NCI-H2107 (cell line): ENCODE measurements at places on chromosomes 2 and 18.

DNA sequence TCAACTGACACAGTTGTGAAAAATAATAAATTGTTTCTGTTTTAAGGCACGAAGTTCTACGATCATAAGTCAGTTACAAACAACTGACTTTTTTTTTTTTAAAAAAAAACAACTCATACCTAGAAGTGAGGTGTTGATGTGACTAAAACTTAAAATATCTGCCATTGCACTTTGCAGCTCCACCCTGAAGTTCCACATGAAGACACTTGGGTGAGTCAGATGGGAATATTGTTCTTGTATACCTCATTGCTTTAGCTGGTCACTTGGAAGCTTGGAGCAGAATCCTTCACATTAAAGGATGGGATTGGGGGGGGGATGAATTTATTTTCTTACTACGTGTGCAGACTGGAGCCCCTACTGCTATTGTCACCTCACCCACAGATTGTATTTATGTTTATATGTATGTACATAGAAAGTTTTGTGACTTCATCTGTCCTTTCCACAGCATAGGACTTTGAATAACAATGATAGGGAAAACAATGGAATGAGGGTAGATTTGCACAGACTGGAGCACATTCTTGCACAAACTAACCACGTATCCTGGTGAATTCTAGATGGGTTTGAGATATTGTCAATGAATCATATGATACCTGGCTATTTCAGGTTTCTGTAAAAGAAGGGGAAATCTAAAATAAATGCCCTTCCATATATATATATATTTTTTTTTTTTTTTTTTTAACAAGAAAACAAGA is 57.9 kb upstream of the ARHGAP15 start:
- DNase-seq = no peak

DNA sequence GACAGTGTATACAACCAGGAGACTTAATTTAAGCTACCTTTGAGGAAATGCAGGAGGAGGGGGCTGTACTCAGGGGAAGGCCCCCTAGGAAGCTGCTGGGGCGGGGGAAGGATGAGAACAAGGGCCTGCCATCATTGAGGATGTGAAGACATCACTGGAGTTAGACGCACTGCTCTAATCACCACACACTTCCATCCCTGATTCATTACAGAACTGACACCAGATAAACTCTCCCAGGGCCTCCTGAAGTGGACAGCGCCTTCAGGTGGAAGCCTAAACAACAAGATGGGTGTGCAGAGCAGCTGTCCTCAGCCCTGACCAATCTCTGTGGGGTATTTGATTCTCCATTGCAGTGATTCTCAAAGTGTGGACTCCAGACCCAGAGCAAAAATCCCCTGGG is 30.6 kb upstream of the SLC35G4 start:
- DNase-seq = no peak

DNA sequence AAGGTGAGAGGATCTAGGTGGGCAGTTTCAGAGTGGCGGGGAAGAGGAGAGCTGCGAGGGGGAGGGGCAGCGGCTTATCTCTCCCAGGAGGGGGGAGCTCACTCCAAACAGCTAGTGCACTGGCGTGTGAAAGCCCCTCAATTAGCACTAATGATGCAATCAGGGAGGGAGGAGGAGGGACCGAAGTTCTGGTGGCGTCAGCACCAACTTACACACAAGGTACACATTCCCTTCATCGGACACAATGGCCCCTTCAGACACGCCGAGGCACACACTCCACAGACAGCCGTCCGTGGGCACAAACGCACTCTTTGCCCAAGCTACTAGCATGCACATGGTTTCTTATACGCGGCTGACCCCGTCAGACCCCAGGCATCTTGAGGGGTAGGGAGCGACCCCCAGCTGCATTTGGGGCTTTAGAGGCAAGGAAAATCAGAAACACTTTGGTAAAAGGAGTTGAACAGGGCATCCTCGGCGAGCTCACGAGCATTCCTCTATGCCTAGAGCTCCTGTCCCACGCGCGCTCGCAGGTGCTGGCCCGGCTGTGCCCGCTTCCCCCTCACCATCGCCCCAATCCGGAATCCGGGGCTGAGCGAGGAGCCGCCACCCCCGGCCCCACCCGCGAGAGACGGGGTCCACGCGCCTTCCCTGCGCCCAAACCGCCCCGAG is 868 bp upstream of the PKDCC start:
- no peak for DNase-seq

GRCh38 chr18:8264861-8265411 is 344.3 kb upstream of the RAB12 start:
- DNase-seq = no peak

- DNase-seq = no peak
These were observed 122.3 kb downstream of the MYCN start for GRCh38 chr2:16062471-16063250.

DNA sequence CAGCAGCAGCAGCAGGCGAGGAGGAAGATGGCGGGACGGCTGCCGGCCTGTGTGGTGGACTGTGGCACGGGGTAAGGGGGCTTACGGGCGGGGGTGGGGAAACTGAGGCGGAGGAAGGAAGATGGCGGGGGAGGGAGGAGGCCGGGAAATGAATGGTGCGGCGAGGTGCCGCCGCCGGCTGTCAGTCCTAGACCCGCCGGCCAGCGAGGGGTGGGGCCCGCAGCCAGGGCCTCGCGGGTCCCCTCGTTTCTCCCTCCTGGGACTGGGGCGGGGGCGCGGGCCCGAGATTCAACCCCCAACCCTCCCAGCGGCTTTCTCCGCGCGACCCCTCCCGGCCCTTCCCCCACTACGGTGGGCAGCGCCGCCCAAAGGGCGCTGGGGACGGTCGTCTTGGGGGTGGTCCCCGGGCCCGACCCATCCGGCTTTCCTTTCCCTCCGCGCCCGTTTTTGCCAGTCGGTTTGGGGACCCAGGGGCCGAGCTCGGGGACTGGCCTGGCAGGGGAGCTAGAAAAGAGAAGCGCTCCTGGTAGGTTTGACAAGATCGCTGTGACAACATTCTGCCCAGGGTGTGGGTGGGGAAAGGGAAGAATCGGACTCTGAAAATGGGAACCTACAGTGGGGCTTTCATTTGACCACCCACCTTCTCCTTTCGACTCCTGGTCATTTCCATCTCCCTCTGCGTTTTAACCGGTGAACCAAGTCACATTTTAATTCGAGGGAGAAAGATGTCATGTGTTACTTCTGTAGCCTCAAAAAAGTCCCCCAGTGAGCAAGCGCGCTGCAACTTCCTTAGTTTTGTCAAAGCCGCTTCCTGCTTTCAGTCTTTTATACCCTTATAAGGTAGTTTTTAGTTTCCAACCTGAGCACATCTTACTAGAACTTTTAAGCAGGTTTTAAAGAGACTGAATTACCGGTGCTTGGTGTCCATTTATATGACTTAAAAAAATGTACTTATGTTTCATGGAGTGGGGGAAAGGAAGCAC is 655 bp downstream of the ACTR3 start:
- DNase-seq = no peak

DNA sequence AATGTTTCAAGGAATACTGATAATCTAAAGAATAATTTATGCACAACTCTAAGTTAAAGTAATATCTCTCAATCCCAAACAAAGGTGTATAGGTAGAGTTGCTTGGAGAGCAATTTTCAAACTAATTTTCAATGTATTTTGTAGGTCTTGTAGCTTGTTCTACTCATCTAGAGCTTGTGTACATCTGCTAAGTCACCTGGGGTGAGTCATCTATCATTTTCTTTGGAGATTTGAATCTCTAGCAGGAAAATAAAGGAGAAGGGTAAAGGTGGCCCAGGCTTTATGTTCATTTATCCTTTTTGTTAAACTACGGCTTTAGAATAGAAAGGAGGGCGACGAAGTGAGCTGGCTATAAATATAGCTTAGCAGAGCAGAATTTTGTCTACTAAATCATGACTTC is 76.8 kb upstream of the THUMPD2 start:
- no peak for DNase-seq

DNA sequence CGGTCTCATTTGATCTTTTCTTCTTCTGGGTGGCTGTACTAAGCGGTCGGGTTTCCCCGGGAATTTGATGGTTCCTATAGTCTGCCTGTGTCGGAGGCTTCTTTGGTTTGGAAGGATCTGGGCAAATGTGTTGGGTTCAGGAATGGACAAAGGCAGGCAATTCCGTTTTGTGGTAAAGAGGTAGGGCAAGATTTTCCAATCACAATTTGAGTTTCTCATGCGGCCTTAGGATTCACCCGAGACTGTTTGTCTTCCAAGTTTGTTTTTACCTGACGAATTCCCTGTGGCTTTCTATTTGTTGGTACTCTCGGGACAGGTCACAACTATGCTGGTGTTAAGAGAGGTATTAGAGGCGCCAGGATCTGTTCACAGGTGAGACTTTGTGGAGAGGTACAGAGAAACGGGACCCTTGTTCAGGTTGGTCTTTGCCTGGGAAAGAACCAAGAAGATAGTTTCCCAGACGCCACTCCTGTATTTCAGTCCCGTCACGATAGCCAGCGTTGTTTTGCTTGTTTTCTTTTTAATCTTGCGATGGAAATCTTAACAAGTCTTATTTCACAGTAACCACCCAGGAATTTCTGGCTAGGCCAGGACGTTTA is 3.0 kb downstream of the SP5 start:
- DNase-seq = no peak

GRCh38 chr2:224469374-224469964 is 67.6 kb upstream of the FAM124B start:
- DNase-seq = no peak

DNA sequence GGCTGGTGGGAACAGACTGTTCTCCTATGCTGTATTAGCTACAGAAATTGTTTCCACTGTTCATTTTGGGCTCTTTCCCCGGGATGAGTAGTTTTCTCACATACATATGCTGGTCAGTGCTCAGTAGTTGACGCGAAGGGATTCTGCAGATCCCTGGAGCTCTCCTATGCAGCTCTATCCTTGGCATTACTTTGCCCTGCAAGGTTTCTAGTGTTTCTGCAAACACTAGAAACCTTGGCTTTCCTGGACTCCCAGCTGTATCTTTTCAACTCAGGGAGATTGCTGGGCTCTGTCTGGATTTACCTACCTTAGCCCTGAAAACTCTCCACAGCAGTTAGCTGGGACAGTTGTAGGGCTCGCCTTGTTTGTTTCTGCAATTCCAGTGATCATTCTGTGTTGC is 10.9 kb downstream of the KIAA1328 start:
- no peak for DNase-seq

GRCh38 chr18:79250301-79250981 is 145.3 kb upstream of the NFATC1 start:
- no peak for DNase-seq

- DNase-seq = no peak
These were observed 134.0 kb upstream of the LYPD1 start for GRCh38 chr2:132804051-132804450.

DNA sequence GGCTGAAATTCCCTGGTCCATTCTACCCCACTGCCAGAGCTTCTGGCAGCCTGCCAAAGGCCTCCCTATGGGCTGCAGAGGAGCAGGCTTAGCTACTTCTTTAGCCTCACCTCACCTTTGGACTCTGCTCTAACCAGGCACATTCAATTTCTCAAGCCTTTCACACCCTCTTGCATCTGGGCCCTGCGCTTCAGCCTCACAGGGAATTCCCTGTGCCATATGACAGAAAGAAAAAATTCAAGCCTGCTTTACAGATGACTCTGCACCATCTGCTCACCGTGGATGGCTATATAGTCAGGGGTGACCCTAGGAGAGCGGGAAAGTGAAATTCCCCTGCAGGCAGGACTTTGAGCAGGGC is 62.5 kb downstream of the REEP1 start:
- DNase-seq = no peak

- DNase-seq = no peak
These were observed 586.3 kb downstream of the TDRD15 start for GRCh38 chr2:21710031-21710430.

GRCh38 chr2:30122362-30122761 is 24.4 kb upstream of the YPEL5 start:
- no peak for DNase-seq

GRCh38 chr2:88398180-88398579 is 54.3 kb downstream of the FOXI3 start:
- DNase-seq = no peak

GRCh38 chr2:24026233-24026632 is 16.3 kb downstream of the MFSD2B start:
- no peak for DNase-seq

- DNase-seq = peak; percentile 57
These were observed at the start of gene SMCHD1 for GRCh38 chr18:2655178-2655953. SMCHD1 (plus strand) TSS chr18:2655726; CDS start chr18:2656076, 350 bp downstream.

DNA sequence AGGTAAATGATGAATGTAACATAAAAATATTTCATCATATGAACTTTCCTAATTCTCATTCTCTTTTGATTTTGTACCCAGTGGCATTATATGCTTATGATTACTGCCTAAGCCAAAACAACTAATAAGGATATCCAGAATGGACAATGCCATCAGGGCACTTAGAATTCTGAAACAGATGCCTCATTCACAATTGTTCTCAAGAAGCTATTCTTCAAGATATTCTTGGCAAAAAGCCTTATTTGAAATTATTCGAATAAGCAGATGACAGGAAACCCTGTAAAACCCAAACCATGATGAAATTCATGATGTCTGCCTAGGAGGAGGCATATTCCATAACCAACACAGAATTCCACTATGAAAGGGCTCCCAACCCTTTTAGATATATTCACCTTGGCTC is 353.2 kb upstream of the TRIB2 start:
- DNase-seq = no peak

DNA sequence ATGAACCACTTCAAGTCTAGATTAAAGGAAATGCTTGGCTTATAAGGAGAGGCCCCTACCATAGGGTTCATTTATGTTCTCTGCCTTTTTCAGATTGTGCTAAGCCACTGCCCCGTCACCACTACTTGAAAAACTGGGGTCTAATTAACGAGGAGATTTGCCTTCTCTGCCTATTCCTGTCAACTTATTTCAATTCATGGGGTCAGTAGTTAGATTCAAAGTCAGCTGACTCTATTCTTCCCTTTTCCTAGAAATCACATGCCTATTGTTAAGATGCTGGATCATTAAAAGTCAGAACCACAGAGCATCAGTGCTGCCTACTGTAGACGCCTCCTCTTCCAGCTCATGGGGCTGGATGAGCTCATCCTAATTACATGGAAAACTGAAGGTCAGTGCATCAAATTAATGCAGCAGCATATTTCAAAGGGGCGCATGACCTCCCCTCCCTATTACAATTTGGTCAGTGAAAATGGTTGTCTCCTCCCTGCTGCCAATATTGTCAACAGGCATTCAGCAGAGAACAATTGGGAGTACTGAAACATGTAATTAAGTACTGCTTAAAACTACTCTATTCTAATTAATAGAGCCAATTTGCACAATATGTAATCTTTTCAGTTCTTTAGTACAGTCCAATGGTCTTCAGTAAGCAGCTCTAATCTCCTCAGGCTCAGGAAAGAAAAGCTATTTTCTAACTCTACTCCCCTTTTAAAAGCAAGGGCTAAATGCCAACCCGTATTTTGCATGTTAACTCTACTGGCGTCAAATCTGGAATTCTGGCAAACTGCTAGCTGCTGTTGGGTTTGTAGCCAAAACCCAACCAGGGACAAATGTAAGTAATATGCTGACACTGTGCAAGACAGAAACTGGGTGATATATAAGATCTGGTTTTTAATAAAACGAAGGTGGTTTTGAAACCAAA is 117.4 kb upstream of the ITGB6 start:
- DNase-seq = no peak

GRCh38 chr2:150485114-150485870 is 2.2 kb downstream of the RND3 start:
- DNase-seq = peak; percentile 67

- DNase-seq = no peak
These were observed 109.9 kb upstream of the CD302 start for GRCh38 chr2:159907909-159908308.
